T-helper 17 cell (primary cell): ENCODE measurements at places on chromosomes 12 and 14.

GRCh38 chr12:123253641-123254459, 17.8 kb downstream of the CDK2AP1 start:
- no peak for DNase-seq

GRCh38 chr12:108218921-108219320, 89.8 kb downstream of the WSCD2 start:
- no peak for DNase-seq

GRCh38 chr14:68800953-68801352, 8.1 kb upstream of the ZFP36L1 start:
- no peak for DNase-seq

DNA sequence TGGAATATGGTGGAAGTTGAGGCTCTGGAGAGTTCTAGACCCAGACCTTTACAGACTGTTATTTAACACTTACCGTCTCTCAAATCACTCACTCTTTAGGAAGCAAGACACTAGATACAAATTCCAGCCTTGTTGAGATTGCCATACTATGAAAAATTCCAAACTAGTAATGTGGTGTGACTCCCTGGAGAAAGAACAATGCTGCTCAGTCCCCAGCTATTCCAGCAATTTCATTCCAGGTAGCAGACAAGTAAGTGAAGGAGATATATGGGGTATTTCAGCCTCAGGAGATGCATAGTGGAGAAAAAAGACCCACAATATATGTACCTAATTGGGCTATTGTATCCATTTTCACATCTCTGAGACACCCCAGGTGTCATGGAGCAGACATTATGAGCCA, 678.9 kb upstream of the LMO3 start:
- DNase-seq: no peak

- DNase-seq: no peak
Measured at GRCh38 chr12:39297891-39298290, 145.0 kb downstream of the KIF21A start.

- no peak for DNase-seq
Measured at GRCh38 chr14:45426685-45427282, 173.8 kb upstream of the MIS18BP1 start.

DNA sequence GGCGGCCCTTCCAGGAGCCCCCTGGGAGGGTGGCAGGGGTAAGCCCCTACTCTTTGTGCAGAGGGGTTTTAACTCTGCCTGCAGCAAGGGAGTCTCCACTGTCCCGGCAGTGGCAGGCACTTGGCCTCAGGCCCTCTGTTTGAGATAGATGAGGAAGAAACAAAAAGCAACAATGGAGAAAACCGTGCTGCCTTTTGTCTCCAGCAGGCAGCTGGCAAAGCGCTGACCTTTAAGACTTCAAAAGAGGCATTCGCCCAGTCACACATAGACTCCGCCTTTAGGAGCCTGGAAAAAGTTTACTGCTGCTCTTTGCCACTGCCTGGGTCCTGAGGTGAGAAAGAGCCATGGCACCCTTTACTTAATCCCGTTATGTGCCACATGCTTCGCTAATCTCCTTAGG, 158.2 kb upstream of the NTF3 start:
- DNase-seq: no peak

DNA sequence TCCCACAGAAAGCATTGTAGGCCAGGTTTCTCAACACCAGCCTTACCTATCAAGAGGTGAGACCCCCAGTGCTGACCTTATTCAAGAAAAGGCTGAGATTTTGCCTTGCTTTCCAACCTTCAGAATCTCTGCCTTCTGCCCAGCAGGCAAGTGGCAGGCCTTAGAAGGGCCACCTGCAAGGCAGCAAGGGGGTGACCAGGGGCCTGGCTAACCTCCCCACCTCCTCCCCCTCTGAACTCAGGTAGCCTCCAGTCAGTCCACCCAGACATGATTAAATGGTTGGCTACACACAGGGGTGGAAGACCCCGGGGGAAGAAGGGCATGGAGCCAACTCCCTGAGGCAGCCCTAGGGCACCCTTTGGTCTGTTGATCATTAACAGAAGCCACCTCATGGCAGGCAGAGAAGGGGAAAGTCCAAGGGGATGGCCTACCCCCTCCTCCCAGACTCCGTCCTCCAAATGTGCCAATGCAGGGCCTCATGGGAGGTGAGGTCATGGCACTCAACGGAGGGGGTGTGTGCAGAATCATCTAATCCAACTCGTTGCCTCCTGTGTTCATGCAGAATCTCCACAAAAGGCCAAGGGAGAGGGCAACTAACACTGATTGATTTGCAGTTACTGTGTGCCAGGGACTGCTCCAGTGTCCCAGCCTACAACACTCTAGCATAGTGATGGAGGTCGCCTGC, 8.5 kb downstream of the ZFP36L1 start:
- no peak for DNase-seq

DNA sequence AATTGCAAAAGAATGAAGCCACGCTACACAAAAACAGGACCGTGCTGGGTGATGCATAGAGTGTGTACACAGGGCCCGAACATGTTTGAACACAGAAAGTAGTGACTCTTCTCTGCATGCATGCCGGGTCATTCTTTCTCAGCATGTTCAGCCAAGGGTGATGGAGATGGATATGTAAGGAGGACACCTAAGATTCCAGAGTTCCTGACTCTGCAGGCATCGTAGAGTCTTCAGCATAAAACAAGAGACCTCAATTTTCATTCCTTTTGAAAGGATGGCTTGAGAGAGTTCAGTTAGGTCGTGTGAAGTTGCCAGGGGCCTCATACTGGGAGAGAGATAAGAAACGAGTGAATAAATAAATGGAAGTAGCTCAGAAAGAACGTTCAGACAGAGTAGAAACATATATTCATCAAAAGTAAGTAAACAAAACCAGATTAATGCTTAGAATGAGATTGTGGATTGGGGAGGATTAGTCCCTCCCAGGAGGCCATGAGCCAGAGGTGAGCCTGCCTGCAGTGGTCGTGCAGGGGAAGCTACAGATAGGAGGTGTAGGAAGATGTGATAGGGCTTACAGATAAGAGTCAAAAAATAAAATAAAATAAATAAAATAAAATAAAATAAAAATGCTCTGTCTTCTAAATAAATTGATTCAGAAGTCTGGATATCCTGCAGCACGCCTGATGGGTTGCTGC, 27.6 kb upstream of the SEL1L start:
- no peak for DNase-seq

DNA sequence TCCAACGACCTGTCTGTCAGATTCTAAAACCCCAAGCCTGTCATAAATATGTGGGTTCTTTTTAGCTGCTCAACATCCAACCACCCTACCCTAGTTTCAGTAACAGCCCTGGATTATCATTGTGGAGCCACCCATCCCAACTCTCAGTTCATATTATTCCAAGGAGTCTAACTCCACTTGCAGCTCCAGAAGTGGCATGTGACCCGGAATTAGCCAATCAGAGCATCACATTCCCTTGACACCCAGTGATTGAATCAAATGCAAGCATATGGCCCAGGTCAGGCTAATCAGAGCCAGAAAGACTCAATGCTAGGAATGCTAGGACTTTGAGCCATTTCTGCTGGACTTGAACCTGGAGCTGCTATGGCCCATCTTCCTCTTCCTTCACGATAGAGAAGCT, 17.1 kb upstream of the HSP90B1 start:
- DNase-seq: no peak

DNA sequence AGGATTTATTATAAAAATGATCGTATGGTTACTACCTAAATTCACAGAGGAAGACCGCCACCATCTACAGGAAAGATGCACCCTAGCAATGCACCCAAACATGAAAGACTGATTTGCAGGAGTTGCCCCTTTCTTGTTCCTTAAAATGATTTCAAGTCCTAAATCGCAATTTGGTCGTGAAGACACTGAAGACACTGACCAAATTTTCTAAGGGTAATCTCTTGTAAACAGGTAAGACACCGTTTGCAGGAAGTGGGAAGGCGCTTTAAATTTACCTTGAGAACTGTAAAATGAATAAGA, 1.0 kb downstream of the SOS2 start:
- DNase-seq: no peak

DNA sequence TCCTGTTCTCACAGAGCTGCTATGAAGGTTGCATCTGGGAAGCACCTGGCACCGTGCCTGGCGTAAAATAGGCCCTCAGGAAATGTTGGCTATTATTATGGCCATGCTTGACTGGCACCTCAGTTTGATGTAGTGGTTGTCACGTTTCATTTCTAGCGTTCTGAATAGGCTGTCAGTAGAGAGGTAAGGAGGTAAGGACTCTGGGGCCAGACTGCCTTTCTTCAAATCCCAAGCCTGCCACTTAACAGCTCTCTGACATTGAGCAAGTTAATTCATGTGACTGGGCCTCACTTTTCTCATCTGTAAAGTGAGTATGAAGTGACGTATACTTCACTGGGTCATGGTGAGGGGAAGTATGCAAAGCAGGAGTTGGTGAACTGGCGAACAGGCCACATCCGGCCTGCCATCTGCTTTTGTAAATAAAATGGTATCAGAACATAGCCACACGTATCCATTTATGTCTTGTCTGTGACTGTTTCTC, 196.2 kb downstream of the CACNA1C start:
- DNase-seq: no peak

DNA sequence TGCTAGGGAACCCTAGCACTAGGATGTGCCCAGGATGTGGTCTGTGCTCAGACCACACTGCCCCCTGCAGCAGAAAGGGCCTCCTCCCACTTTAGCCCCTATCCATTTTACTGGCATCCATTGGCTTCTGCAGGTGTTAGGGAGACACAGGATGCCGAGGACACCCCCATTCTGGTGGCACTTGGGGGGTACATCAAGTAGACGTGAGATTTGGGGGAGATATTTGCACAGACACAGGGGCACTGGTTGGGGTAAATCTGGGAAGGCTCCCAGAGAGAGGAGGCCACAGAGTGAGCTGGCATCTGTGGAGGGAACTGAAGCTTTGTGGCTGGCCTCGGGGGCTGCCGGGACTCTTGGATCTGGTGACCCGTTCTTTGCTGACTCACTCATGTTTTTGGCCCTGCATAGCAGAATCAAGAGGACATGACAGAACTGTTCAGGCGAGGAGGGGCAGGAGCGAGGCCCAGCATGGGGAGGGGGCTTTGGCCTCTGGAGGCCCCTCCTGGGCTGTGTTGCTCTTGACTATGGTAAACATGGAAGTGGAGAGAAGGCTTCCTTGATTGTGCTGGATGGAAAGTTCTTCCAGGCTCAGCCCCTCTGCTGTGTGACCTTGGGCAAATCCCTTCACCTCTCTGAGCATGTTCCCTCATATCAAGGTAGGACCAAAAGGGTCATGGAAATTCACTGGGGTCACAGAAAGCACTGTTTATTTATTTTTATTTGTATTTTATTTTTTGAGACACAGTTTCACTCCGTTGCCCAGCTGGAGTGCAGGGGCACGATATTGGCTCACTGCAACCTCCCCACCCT, 1.8 kb downstream of the PLBD2 start:
- no peak for DNase-seq

DNA sequence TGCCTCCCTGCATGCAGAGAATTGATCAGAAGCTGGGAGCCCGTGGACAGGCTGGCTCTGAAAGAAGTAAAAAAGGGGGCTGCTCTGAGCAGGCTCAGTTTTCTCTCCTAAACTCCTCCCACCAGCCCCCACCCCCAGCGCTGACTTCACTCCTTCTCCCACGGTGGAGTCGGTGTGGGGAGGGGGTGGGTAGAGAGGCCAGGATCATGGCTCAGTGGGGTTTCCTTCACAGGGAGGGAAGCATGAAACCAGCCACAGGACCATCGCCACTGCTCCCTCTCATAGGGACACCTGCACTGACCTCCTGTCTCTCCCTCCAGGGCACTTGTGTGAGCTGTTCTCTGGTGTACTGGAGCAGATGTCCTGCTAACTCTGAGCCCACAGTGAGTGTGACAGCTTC, 78.9 kb downstream of the STAB2 start:
- no peak for DNase-seq

GRCh38 chr12:12612358-12612757, 682 bp downstream of the CREBL2 start:
- DNase-seq: no peak

DNA sequence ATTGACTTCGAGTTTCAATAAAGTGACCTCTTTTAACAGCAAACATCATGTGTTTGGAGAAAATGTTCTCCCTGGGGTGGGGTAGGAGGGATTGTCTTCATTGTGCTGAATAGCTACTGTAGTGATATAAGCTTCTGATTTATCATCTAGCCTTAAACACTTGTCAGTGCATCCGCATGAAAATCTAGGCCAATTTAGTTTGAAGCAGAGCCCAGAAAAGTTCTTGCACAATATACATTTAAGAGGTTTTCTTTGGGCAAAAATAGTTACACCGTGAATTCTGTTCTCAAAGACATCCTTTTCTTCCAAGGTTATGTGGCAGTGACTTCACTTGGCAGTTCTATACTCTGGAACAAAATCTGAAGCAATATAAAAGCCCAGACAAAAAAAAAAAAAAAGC, 136.0 kb upstream of the IFNG-AS1 start:
- no peak for DNase-seq

- no peak for DNase-seq
Measured at GRCh38 chr14:98633380-98633779, 638.6 kb downstream of the BCL11B start.

GRCh38 chr14:61176686-61177085, 104.5 kb downstream of the TMEM30B start:
- DNase-seq: no peak

GRCh38 chr14:94926176-94926575, 156.3 kb upstream of the GSC start:
- DNase-seq: no peak

- DNase-seq: no peak
Measured at GRCh38 chr12:57080855-57081254, 2.3 kb upstream of the NEMP1 start.

- no peak for DNase-seq
Measured at GRCh38 chr14:100092832-100093231, 27.6 kb downstream of the EVL start.

DNA sequence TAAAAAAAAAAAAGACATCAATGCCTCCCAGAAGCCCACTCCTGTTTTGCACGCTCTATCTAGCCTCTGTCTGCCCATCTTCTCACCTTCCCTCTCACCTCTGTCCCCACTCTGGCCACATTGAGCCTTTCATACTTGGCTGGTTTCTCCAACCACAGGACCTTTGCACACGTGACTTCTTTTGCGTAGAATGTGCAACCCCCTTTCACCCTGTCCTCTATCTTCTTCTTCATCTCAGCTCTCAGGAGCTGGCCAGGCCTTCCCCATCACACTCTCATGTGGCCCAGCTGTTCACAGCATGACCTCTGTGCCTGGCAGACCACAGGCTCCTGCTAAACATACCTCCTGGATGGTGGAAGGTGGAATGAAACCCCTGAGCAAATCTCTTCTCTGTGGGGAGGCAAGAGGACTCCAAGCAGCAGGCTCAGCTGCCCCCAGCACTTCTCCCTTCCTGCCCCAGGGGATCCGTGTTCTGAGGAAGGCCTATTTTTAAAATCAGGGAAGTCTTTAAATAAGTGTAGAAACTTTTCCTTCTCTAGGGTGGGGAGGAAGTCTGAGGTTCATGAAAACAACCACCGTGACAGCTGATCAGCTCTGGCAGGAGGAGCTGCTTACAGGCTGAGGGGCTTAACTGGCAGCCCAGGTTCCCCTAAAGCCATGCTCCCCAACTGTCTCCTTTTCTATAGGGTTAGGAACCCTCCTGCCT, 11.6 kb downstream of the HVCN1 start:
- DNase-seq: no peak
